Activated T-helper 1 cell treated with Interleukin-2 at 50 U/mL for 16 hours (primary cell): ENCODE measurements at places on chromosomes 5 and 9.
A peak's percentile ranks its signal among the peaks of the same experiment; 100 is the strongest.

- DNase-seq = no peak
Observed at GRCh38 chr9:19967888-19968459, 179.1 kb upstream of the SLC24A2 start.

GRCh38 chr5:172113036-172113435 is 75.0 kb downstream of the STK10 start:
- DNase-seq = peak; percentile 69

GRCh38 chr5:61363401-61364114 is 31.5 kb downstream of the ZSWIM6 start:
- DNase-seq = no peak

DNA sequence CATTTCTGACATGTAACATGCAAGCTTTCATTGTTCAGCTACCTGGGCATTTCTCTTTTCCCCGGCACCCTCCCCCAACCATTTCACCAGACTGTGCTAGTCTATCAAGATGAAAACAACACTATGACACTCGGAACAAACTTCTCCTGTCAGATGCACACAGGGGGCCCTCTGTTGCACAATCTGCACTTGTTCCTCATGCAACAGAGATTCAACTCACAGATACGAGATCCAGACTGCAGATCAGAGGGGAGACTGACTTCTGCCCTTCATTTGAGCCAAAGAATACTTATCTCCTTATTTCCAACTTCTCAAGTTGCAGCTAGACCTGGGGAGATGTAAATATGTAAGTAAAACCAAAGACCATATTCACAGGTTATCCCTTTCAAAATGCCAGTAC is 15.7 kb upstream of the FST start:
- DNase-seq = no peak

DNA sequence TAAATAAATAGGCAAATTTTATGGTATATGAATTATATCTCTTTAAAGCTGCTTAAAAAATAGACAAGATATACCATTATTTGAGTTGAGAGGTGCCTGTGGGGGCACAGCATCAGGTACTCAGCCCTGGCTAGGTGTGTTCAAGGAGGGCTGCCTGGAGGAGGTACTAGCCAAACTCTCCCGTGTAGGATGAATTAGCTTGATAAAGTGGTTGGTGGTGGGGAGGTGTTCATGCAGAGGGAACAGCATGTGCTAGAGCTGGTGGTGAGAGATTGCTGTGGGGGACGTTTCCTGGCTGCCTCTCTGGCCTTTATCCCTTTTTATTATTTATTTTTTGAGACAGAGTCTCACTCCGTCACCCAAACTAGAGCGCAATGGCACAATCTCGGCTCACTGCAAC is 23.2 kb upstream of the NCS1 start:
- DNase-seq = no peak

- peak; percentile 17 for DNase-seq
Observed at GRCh38 chr9:91131433-91131839, 230.3 kb downstream of the AUH start.

DNA sequence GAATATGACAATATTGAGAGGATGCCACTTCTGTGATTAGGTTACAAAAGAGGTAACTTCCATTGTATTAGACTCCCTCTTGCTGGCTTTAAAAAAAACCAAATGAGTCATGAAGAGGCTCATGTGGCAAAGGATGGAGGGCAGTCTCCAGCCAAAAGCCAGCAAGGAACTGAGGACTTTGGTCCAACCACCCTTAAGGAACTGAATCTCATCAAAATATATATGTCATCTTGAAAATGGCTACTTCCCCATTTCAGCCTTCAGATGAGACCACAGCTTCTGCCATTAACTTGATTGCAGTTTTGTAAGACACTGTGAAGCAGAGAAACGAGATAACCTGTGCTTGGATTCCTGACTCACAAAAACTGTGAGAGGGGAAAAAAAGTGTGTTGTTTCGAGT is 15.5 kb upstream of the TRIM32 start:
- DNase-seq = no peak

DNA sequence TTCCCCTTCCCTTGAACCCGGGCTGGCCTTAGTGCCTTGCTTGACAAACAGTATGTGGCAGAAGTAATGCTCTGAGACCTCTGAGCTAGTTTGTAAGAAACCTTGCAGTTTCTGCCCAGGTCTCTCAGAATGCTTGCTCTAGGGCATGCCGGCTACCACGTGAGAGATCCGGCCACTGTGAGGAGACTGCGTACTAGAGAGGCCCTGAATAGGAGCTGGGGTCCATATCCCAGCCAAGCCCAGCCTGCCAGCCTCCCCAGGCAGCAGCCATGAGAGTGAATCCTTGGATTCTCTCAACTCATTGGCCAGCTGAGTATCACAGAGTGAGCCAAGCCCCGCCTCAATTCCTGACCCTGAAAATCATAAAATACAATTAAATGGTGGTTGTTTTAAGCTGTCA is 16.0 kb upstream of the COL15A1 start:
- DNase-seq = no peak

- DNase-seq = no peak
Observed at GRCh38 chr9:12094046-12094445, 599.1 kb upstream of the TYRP1 start.

DNA sequence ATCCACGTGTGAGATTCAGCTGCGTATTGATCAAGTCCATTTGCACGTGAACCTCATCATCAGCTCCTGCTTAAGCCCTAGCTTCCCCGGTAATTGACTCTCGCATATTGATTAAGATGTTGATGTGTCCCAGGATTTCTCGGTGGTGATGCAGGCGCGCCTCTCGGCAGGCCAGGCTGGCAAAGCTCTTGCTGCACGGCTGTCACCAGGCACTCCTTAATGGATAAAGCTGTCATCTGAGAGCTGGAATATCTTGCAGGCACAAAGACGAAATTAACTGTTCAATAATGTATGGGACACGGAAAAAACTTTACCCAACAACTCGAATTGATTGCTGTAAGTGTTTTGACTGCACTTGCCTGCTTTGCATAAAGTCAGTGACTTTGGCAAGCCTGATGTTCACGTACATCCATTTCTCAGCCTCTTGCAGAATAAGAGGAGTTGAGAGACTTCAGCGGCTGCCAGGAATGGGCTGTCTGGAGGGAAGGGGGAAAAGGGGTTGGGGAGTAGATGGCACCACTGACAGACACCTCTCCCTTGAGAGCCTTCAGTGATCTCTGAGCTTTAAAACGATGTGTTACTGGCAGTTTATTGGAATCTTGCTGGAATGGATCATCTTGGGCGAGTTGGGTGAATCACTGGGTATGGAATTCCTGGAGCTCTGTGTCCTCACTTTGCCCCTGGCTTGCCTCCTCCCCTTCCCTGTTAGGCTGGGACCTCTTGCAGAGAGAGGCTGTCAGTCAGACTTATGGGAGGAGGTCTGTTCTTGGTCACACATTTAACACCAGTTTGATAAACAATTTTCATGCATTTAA is 650.3 kb downstream of the CCDC171 start:
- DNase-seq = no peak

GRCh38 chr9:89165341-89165740 is 13.3 kb downstream of the SHC3 start:
- no peak for DNase-seq

- DNase-seq = no peak
Observed at GRCh38 chr5:122906768-122907167, 61.4 kb downstream of the SNX24 start.

GRCh38 chr5:63690546-63690945 is 271.7 kb downstream of the HTR1A start:
- no peak for DNase-seq

DNA sequence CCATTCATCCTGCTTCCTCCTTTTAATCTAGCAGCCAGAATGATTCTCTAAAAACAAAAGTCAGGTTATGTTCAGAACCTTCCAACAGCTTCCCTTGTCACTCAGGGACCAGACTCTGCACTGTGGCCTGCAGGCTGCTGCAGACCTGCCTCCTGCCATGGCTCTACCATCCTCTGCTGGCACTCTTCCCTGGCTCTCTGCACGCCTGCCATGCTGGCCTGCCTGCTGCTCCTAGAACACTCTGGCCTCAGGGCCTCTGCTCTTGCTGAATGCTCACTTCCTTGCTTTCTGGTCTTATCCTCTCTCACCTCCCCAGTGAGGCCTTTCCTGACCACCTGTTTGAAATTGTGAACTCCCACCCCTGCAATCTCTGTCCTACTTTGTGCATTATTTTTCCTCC is 149.4 kb downstream of the CD180 start:
- no peak for DNase-seq

DNA sequence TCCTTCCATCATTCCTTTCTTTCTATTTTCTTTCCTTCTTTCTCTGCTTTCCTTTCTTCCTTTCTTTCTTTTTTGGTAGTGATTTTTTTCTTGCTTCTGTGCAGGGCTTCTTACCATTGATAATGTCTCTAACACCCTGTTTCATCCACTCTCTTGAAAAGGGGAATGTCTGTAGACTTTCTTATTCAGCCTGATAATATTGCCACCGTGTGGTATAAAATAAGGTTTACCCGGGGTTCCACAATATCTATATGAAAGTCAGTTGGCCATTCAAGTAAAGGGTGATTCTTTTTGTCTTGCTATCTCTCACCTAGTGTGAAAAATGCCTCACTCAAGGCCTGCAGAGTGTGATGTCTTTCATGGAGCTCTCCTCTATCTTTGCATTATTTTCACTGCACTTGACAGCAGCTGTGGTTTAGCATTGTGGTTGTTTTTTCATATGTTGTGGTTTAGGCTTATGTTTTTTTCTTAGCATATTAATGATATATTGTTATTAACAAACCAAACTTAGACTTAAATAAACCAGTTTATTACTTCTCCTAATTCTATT is 153.9 kb downstream of the CSNK1G3 start:
- no peak for DNase-seq

- no peak for DNase-seq
Observed at GRCh38 chr9:79567671-79568098, 4.1 kb upstream of the TLE4 start.

DNA sequence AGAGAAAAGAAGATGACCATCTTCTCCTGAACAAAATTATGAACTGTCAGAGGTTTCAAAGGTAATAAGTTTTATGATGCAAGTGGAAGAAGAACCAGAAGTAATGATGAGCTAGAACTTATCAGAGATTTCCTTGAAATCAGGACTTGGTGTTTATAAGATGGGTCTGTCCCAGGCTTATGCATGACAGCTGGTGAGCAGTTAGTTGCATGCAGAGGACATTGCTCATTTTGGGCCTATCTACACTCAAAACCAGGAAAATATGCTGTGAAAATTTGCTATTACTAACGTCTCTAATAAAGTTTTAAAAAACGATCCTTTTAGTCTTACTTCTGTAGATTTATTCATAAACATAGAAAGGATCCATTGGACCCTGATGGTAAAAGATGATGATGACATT is 6.6 kb upstream of the STC2 start:
- no peak for DNase-seq

GRCh38 chr5:33781286-33781685 is 110.5 kb downstream of the ADAMTS12 start:
- no peak for DNase-seq

- no peak for DNase-seq
Observed at GRCh38 chr5:155239803-155240202, 226.2 kb downstream of the KIF4B start.

- peak; percentile 76 for DNase-seq
Observed at GRCh38 chr9:130042885-130043653, at the start of gene FNBP1. FNBP1 (minus strand) TSS chr9:130043189; CDS start chr9:130042975, 214 bp downstream.

- DNase-seq = no peak
Observed at GRCh38 chr5:102554728-102555127, 55.9 kb upstream of the SLCO6A1 start.

DNA sequence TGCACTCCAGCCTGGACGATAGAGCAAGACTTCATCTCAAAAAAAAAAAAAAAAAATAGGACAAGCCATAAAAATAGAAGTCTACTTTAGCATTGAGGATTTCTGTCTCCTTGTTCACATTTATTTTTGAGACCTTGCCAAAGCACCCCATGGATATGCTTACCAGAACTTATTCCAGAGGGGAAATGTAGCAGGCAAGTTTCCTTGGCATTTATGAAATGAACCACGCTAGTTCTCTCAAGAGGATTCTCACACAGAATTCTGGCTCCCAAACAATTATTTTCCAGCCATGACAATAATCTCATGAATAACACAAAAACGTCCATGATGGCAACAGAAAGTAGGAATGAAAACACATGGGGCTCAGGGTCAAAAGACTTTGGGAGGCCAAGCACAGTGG is 23.4 kb upstream of the GPX8 start:
- no peak for DNase-seq

DNA sequence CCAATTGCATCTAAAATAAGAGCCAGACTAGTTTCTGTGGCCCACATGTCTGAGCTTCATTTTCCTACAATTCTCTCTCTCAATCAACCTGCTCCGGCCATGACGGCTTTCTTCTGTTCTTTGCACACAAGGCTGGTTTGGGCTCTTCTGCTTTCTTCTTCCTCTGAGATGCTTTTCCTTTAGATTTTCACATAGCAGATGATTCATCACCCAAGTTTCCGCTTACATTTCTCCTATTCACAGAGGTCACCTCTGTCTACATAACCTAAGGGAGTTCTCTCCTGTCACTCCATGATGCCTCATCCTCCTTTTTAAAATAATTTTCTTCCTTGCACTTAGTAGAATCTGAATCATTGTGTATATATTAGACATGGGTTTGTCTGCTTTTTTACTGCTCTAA is 334.6 kb upstream of the TUSC1 start:
- no peak for DNase-seq

DNA sequence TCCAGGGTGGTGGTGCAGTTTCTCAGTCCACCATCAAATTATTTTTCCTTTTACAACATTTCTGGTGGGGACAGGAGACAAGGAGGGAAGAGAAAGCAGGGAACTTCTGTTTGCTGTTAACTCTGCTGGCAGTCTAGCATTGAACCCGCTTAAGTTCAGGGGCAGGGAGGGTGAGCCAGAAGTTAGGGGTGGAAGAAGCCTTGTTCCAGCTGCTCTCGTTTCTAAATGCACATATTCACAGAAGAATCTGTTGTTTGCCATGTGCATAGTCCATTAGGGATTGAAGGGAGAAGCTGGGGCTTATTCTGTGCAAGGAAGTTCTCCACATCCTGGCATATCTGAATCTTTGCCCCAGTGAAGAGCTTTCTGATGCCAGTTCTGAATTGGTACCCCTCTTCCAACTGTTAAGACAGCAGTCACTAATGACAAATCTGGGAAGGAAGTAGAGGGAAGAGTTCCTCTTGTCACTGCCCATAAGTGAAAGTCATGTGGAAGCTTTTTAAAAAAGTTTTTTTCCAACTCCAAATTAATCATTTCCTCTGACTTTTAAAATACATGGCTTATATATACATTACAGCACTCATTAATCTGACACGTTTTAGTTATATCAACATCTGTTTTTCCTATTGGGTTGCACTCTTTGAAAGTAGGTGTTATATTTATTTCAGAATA is 32.6 kb upstream of the ACOT12 start:
- DNase-seq = no peak

- DNase-seq = no peak
Observed at GRCh38 chr5:7592910-7593309, 197.0 kb downstream of the ADCY2 start.

- no peak for DNase-seq
Observed at GRCh38 chr5:14580398-14581034, 1.1 kb upstream of the OTULINL start.

GRCh38 chr5:23825196-23825595 is 317.8 kb downstream of the PRDM9 start:
- DNase-seq = no peak

DNA sequence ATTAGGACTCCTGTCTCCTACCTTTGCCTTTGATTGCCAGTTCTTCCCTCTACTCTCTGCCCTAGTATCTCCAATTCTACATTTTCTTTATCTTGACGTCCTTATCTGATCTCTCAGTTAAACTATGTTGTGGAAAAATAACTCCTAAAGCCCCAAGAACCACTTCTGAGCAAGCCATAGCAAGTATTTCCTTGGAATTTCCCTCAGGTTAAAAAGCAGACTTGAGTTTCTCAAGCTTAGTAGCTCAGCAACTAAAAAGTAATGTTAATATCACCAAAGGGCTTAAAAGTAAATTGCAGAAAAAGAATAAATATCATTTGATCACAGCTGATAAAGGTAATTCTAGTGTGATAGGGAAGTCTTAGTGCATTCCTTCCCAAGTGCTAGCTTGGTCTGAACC is 13.2 kb upstream of the HSPB3 start:
- DNase-seq = no peak
